Lung microvascular endothelial cell (primary cell): ENCODE measurements at places on chromosomes 4 and X. TPM values are rescaled to one million over a fixed set of nuclear protein-coding genes. Genes with fewer than 3 reads are reported as not detected.

Gene RASGEF1B
- under 0.01 TPM in 1 of 2 replicates, not detected in the other for total RNA-seq

Gene SPIN4
- total RNA-seq = 4.6 and 9.5 TPM in 2 replicates

DNA sequence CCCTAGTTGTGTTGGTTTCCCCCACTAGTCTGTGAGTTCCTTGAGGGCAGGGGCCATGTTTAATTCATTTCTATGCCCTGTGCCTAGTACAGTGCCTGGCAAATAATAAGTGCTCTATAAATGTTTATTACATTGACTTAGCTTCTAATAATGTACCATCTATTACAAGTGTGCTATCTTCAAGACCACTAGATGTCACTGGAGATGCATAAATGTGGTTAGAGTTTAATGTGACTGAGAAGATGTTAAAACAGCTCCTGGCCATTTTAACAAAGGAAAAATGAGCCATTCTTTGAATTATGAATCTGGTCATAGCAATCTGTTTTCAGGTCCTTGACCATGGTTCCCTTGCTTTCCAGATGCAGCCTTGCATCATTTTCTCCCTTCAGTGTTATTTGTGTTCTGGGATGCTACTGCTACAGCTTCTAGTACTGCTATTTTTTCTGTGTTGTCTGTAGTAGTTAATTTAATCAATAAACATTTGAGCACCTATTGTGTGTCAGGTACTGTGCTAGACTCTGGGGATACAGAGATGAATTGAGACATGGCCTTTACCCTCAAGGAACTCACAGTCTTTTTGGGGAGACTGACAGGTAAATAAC, 43.2 kb downstream of the SLC9A6 start:
- peak; percentile 85 for DNase-seq

DNA sequence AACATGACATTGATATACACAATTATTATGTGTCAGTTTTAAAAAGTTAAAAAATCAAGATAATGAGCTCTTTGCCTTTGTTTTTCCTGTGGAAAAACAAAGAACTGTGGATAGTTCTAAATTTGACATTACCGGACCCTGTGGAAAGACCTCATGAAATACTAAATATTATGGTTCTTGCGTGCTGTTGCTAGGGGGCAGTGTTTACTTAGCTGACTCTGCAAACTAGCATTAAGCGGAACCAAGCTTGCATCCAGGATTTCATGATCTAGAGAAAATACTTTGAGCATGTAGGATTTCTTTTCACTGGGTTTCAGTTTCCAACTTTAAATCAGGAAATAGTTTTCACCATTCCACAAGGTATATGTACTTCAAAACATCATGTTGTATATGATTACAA, 33.6 kb downstream of the CLCN4 start:
- peak; percentile 77 for DNase-seq

DNA sequence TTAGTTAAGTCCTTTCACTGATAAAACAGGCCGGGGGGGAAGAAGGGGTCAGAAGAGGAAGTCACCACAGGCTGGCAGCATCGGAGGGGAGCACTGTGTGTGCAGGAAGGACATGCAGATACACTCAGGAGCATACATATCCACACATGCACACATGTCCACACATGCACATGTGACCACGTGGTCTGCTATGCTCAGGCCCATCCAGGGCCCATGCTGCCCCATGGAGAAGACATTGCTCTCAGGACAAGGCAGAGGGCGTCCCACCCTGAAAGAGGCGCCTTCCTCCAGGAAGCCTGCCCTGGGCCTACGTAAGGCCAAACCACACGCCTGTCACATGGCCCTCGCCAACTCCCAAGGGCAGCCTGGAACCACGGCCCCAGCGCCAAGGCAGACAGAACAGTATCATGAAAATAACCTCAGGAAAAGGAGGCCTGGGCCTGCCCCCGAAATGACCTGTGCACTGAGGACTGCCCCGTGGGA, 15.8 kb downstream of the WDR1 start:
- no peak for DNase-seq
